ENCODE measurements at places on chromosomes 2 and 18. TPM values are rescaled to one million over a fixed set of nuclear protein-coding genes. Genes with fewer than 3 reads are reported as not detected.

Gene CCDC68
- 19.3 TPM for total RNA-seq

Gene TRAPPC8
- 52.4 TPM for total RNA-seq

- H3K4me3 ChIP-seq, result peak overlapping the region; percentile 67
- H3K36me3 ChIP-seq, result no peaks in the 10 kb centered on the region
- no peaks in the 10 kb centered on the region for H3K27me3 ChIP-seq
- DNase-seq, result no peak
- no peak overlapping the region for H3K27ac ChIP-seq
Observed at GRCh38 chr2:28809927-28810326, 707 bp upstream of the SPDYA start.

- H3K4me3 ChIP-seq, result no peak overlapping the region
- H3K4me1 ChIP-seq, result no peaks in the 10 kb centered on the region
- no peak overlapping the region for H3K27ac ChIP-seq
- no peak for DNase-seq
Observed at GRCh38 chr2:8549942-8550341, 131.9 kb upstream of the ID2 start.

DNA sequence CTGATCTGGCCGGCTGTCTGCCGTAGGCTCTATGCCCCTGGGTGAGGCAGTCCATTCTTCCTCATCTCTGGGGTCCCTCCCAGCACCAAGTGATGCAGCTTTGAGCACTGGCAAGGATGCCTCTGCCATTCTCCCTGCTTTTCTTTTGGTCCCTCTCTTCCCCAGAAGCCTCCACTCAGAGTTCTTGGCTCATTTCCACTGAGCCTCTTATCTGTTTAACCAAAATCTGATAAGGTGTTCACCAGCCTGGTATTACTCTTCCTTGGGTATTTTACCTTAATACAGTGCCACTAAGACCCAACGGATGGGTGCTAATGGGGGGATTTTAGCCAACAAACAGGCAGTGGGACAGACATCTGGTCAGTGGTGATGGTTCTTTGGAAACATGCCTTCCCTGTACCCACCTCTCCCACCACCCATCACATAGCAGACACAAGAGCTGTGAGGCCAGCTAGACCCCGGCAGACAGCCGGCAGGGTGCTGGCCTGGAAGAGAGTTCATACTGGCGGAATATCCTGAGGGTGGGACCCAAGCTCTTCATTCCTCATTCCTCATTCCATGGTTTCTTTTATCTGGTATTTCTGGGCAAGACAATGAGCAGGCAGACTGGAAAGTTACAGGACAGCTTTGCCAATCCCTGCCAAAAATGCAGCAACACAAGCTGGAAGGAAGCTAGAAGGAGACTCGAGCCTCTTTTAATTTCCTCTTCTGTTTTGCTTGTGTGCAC, 34.6 kb downstream of the ZBTB7C start:
- H3K27me3 ChIP-seq, result no peaks in the 10 kb centered on the region
- peaks cover 14% of the 10 kb centered on the region for H3K4me1 ChIP-seq
- no peak overlapping the region for H3K27ac ChIP-seq
- H3K36me3 ChIP-seq, result no peaks in the 10 kb centered on the region
- DNase-seq, result peak; percentile 58
- H3K4me3 ChIP-seq, result no peak overlapping the region

DNA sequence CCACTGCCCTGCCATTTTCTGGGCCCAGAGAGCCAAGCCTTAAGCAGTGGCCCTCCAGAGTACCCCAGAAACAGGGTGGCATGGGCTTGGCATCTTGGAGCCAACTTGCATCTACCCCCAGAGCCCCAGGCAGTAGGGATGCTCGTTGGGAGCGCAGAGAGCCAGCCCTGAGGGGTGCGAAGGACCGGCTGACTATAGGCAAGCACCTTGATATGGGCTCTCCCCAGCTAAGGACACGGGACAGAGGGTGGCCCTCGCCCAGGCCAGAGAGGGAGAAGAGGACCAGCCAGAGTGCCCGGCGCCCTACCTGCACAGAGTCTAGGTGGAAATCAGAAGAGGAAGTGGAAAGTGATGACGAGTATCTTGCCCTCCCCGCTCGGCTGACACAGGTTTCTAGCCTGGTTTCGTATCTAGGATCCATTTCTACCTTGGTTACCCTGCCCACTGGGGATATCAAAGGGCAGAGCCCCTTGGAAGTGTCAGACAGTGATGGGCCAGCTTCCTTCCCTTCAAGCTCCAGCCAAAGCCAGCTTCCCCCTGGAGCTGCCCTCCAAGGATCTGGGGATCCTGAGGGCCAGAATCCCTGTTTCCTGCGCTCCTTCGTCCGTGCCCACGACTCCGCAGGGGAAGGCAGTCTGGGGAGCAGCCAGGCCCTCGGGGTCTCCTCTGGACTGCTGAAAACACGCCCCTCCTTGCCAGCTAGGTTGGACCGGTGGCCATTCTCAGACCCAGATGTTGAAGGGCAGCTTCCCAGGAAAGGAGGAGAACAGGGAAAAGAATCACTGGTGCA, 16.2 kb downstream of the CEP68 start:
- no peaks in the 10 kb centered on the region for H3K36me3 ChIP-seq
- no peak for DNase-seq
- no peak overlapping the region for H3K4me3 ChIP-seq
- H3K4me1 ChIP-seq, result peaks cover 63% of the 10 kb centered on the region

DNA sequence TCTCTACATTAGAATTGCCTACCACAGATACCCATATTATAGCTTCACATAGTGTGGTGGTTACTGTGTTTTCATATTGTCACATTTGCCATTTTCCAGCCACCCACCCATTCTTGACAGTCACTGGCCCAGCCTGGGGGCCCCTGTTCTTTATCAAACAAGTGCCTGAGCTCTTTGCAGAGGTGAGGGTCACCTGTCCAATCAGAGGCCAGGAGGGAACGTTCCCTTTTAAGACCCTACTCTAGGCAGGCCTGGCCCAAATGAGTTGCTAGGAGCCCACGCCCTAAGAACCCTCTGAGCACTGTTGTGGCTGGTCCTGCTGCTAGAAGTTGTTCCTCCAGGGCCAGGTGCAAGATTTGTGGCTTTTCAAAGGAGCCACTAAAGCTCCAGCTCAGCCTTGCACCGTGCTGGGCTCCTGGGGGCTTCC, 5.2 kb downstream of the IL37 start:
- no peak overlapping the region for H3K4me3 ChIP-seq
- no peaks in the 10 kb centered on the region for H3K36me3 ChIP-seq
- no peaks in the 10 kb centered on the region for H3K27me3 ChIP-seq
- DNase-seq, result no peak
- H3K4me1 ChIP-seq, result no peaks in the 10 kb centered on the region

- no peaks in the 10 kb centered on the region for H3K4me1 ChIP-seq
- H3K27ac ChIP-seq, result no peak overlapping the region
- no peaks in the 10 kb centered on the region for H3K27me3 ChIP-seq
- H3K4me3 ChIP-seq, result no peak overlapping the region
- DNase-seq, result no peak
- H3K36me3 ChIP-seq, result no peaks in the 10 kb centered on the region
Observed at GRCh38 chr2:137051778-137052398, 286.5 kb downstream of the THSD7B start.

GRCh38 chr2:85584857-85585780, 888 bp downstream of the VAMP5 start:
- peak overlapping the region; percentile 78 for H3K27ac ChIP-seq
- no peak overlapping the region for H3K4me3 ChIP-seq
- no peaks in the 10 kb centered on the region for H3K36me3 ChIP-seq
- no peaks in the 10 kb centered on the region for H3K27me3 ChIP-seq
- DNase-seq, result peak; percentile 90

All from adrenal gland (tissue), 19 donors.